ENCODE measurements at places on chromosomes 3 and 15. TPM values are rescaled to one million over a fixed set of nuclear protein-coding genes. Genes with fewer than 3 reads are reported as not detected.
A peak's percentile ranks its signal among the peaks of the same experiment; 100 is the strongest.

- H3K4me3 ChIP-seq = no peak overlapping the region
- H3K27ac ChIP-seq = no peak overlapping the region
- peaks cover 17% of the 10 kb centered on the region for H3K27me3 ChIP-seq
- H3K4me1 ChIP-seq = peaks cover 2% of the 10 kb centered on the region
Observed at GRCh38 chr15:71385457-71385856, 270.2 kb downstream of the THSD4 start.

IQCF5 gene
- not detected for total RNA-seq

DNA sequence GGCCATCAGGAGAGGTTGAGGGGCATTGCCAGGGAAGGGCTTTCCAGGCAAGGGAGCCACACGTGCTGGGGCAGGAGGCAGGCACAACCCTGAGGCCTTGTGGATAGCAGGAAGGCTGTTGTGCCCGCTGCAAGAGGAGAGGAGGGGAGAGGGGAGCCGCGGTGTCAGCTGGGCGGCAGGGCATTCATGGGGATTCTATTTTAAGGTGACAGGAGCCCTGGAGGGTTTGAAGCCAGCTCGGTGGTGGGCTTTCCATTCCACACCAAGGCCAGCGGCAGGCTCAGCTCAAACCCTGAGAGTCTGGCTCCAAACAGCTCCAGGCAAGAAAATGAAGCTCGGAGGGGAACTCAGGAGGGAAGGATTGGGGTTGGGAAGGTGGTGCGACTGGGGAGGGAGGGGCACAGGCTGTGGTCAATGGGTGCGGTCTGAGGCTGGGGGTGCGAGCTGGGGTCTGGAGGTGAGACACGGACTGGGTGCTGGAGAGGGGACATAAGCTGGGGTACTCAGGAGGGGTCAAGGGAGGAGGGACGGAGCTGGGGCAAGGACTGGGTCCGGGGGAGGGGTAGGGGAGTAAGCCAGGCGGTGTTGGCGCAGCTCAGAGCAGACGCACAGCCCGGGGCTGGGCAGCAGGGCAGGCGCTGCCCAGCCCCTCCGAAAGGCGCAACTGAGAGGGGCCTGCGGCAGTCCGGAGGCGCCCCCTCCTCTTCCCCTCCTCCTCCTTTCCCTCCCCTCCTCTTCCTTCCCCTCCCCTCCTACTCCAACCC, 43.4 kb downstream of the TPRA1 start:
- peaks cover 14% of the 10 kb centered on the region for H3K4me1 ChIP-seq
- no peaks in the 10 kb centered on the region for H3K36me3 ChIP-seq
- H3K27ac ChIP-seq = peak overlapping the region; percentile 52
- peak overlapping the region; percentile 66 for H3K4me3 ChIP-seq
- DNase-seq = no peak

TERB2 gene
- not detected for total RNA-seq

MESP2 gene
- not detected for total RNA-seq

SKOR1 gene
- total RNA-seq = 0.42 TPM

SCN10A gene
- total RNA-seq = not detected

PLS1 gene
- total RNA-seq = 0.78 TPM

All from osteocyte (in vitro differentiated cells).